Fibroblast of skin of abdomen (primary cell): ENCODE measurements at places on chromosomes 13 and 19.
A peak's percentile ranks its signal among the peaks of the same experiment; 100 is the strongest.

DNA sequence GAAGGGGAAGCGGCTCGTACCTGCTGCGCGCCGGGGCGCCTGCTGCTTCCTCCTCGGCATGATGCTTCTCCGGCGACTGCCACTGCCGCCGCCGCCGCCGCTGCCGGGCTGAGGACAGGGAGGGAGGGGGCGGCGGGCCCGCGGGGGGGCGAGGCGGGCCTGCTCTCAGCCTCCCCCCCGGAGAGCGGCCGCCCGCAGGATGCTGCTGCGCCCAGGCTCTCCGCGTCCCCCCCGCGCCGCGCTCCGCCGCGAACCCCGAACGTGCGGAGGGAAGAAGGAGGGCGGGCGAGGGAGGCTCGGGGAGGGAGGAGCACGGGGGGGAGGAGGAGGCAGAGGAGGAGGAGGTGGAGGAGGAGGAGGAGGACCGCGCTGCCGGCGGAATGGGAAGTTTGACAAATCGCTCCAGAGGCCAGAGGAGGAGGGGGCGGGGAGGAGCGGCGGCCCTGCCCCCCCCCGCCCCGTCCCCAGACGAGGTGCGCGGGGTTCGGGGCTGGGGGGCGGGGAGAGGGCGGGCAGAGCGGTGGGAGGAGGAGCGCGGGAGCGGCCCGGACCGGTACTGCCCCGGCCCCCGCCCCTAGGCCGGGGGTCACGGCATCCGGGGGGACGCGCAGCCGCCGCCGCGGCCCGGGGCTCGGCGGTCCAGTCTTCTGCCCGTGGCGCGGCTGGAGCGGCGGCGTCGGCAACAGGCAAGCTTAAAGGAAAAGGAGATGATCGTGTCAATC lies at the start of gene TSHZ3:
TSHZ3 (minus strand) TSS at position 277 of the 722 bp plus-strand sequence; CDS start at position 60, 217 bp downstream.
- DNase-seq = peak; percentile 87

GRCh38 chr13:110634558-110634957 lies 19.2 kb downstream of the NAXD start:
- peak; percentile 64 for DNase-seq

DNA sequence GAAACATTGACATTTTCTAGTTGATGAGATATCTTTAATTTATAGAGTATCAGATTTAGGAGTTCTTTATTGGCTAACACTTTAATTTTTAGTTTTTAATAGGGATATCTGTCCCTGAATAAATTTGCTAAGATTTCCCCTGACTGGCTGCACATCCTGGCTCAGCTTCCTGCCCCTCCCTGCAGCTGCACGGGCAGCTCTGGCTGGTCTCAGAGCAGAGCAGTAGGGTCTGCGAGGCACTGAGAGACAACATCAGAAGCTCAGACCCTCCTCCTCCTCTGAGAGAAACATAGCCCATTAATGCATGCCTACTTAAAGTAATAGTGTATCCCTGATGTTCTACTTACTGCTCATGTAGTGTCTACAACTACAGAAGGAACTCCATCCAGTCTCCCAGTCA lies 139.2 kb downstream of the TNFSF13B start:
- no peak for DNase-seq

GRCh38 chr13:73722120-73722519 lies 412.1 kb downstream of the KLF12 start:
- peak; percentile 71 for DNase-seq

GRCh38 chr19:7769171-7769570 lies 6.1 kb downstream of the CLEC4M start:
- DNase-seq = no peak

- no peak for DNase-seq
These were observed 142.8 kb downstream of the KLF12 start for GRCh38 chr13:73991384-73991783.

GRCh38 chr13:98307463-98308085 lies 130.5 kb upstream of the RNF113B start:
- DNase-seq = no peak

GRCh38 chr13:112893207-112893569 lies 75.8 kb upstream of the MCF2L start:
- no peak for DNase-seq

- peak; percentile 27 for DNase-seq
These were observed at the start of gene TMEM145 for GRCh38 chr19:42313096-42313839. Gene TMEM145 (plus strand): TSS chr19:42313309. CDS start chr19:42313377, 68 bp downstream.

DNA sequence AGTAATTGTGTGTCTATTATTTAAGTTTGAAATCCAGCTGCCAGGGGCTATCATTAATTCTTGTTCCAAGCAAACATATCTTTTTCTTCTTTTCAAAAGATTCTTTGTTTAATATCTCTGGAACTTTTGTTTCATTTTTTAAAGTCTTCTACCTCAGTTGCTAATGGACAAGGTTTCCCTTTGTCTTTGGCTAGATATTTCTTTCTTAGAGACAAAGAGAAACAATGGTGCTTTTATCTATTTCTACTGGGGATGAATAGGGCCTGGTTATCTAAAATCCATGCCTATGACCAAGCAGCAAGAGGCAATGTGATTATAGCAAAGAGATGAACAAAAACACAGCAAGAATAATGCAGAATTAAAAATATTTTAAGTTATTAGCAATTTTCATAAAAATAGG lies 661.3 kb upstream of the KLF12 start:
- no peak for DNase-seq
